OCI-LY7 (cell line): ENCODE measurements at places on chromosomes 6 and 20.
A peak's percentile ranks its signal among the peaks of the same experiment; 100 is the strongest.

DNA sequence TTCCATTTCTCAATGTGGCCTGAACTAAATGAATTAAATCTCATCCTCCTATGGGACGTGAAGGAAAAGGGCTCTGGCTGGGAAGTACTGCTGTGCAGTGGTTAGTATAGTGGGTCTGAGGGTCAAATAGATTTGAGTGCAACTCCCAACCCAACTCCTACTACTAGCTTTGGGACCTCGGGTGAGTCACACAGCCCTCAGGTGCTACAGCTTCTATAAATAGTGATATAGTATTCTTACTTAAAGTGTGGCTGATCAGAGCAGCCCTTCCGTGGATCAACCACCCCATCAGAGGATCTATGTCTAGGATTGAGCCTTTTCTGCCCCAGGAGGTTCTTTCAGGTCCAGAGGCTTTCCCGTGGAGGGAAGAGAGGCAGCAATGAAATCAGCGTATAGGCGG lies 904 bp upstream of the UST start:
- DNase-seq, result no peak

GRCh38 chr6:37242429-37243052 lies 15.0 kb upstream of the TBC1D22B start:
- no peak for DNase-seq

DNA sequence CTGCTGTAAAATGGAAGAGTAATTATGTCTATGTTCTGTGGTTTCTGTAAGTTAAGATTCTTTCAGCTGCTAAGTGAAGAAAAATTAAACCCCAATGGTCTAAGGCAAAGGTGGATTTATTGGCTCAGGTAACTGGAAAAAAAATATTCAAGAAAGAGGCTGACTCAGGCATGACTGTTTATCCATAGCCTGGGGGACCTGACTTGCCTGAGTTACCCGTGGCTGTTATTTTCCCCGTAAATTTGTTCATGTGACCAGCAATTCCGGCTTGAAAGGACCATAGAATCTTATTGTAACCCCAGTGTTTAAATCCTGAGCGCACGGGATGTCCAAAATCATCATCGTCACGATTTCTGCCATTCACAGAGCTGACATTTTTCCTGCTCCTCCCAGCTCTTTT lies 32.3 kb upstream of the SULF2 start:
- DNase-seq, result no peak

DNA sequence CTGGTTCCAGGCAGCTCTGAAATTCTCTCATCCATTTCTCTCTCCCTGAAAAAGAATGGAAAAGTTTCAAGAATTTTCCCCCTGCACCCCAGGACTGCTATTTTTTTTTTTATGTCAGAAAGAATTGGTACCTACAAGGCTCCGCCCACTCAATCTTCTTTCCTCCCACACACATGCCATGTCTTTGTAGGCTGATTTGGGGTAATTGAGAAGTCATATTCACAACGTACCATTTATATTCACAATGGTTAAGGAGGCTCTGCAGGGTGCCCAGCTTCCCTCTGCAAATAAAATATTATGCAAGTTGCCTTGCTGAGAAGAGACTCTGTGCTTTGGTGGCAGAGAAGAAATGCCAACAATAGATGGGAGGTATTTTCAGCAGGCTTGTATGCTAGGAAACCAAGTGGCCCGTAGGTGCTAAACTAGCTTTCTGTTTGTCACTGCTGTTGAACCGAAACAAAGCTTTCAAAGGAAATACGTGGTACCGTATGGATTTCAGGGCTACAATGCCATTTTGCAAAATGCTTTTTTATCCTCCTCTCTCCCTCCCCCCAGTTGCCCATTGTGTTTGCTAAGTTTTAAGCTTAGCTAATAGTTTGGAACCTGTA lies 150.0 kb downstream of the PHACTR1 start:
- DNase-seq, result no peak

- no peak for DNase-seq
These were observed 7.7 kb downstream of the MMP24OS start for GRCh38 chr20:35270021-35270902.

- no peak for DNase-seq
These were observed 67.6 kb downstream of the AFG1L start for GRCh38 chr6:108362455-108362854.

- peak; percentile 74 for DNase-seq
These were observed 36.4 kb downstream of the HLA-DPB1 start for GRCh38 chr6:33112148-33112547.

DNA sequence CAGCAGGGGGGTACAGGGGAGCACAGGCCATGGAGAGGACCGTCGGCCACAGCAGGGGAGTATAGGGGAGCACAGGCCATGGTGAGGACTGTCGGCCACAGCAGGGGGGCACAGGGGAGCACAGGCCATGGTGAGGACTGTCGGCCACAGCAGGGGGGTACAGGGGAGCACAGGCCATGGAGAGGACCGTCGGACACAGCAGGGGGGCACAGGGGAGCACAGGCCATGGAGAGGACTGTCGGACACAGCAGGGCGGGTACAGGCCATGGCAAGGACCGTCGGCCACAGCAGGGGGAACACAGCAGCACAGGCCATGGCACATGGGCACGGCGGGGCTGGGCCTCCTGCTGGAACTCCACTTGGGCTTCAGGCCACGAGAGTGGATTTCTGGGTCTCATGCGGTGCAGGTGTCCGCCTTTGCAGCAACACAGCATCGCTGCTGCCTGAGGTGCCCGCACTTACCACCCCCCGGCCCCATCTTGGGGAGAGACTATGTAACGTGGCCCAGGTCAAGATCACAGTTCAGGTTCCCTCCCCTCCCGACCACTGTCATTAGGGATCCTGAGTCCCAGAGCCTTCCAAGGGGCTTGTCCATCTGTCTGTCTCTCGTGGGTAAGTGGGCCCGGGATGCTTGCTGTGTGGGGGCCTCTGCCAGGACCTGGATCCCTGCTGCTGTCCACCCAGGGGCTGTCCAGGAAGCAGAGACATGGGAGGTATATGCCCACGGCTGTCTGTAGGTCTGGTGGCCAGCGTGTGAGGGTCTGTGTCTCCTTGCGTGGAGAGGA lies 2.5 kb downstream of the NPBWR2 start:
- no peak for DNase-seq

DNA sequence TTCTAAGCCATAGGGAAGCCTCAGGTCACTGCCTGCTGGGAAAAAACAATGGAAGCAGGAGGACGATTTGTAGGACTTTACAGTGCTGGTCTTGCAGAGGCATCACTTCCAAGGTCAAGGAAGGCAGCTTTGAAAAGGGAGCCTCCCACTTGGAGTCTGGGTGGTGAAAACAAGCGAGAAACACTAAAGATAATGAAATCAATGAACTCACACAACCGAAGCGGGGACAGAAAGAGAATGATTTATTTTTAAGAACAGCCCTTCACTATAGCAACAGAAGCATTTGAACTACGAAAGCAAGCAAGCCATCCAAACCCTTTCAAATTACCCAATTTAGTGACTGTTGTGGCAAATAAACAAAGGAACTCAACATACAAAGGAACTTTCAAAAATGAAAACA lies 227.5 kb downstream of the THBS2 start:
- no peak for DNase-seq

- no peak for DNase-seq
These were observed 1383.8 kb upstream of the MAP3K7 start for GRCh38 chr6:91970700-91971099.

DNA sequence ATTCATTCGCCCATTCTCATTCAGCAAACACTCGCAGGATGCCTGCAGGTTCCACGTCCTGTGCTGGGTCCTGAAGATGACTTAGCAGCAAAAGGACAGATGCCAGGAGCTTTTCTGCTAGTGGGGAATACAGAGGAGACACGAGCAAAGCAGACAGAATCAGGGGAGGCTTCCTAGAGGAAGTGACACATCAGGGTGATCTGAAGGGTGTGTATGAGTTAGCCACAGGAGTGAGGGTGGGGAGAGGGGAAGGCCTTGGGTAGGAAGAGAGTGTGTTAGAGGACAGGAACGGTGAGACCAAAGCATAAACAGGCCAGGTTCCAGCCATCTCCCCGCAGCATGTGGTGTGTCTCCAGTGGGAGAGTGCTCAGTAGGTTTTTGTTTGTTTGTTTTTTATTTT lies 73.4 kb upstream of the GTSF1L start:
- DNase-seq, result no peak

GRCh38 chr6:117491916-117492315 lies 9.4 kb downstream of the DCBLD1 start:
- no peak for DNase-seq

- no peak for DNase-seq
These were observed 70.6 kb upstream of the TCF21 start for GRCh38 chr6:133818320-133818719.

- DNase-seq, result no peak
These were observed 7.2 kb upstream of the FAM50B start for GRCh38 chr6:3841711-3842565.

- no peak for DNase-seq
These were observed 1286.9 kb downstream of the GRIK2 start for GRCh38 chr6:102680413-102680812.

DNA sequence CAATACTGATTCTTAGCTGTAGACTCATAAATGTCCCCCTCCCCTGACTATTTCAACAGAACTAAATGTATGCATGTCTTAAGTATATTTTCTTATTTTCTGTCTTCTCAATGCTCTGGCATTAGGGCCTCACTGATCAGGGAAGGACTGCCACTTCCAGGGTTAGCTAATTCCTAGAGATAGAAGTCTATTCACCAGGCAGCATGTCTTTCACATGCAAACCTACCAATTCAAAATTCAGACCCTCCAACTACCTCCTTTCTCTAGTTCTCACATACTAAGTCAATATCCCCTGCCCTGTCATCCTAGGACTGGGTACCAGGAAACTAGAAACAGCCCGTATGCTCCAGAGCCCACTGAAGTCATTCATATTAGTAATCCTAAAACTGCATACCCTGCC lies 132.3 kb downstream of the RALGAPA2 start:
- no peak for DNase-seq

DNA sequence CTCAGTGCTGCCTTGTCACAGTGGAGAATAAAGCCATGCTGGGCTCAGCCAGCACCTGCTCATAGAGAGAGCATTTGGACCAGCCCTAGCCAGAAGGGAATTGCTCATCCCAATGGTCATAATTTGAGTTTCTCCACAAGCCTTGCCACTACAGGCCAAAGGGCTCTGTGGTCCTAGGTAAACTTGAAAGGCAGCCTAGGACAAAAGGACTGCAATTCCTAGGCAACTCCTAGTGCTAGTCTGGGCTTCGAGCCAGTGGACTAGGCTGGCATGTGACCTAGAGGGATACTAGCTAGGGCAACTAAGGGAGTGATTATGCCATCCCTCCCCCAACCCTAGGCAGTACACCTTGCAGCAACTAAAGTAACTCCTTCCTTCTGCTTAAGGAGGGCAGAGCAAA lies 516.2 kb downstream of the BCKDHB start:
- no peak for DNase-seq

DNA sequence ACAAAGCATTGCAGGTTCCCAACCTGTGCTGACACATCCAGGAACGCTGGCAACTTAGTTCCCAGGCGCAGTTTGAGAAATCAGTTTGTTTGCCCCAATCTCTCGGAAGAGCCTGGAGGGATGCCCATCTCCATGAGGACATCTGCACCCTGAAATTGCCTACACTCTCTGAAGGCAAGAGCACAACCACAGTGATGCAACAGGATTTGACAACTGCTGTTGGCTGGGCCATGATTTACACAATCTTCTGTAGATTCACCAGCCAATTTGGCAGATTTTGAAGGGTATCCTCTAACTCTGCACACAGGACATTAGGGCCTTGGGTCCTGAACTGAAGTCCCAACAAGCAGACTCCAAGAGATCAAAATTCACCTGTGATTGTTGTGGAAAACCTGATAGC lies 3.4 kb downstream of the APMAP start:
- no peak for DNase-seq

DNA sequence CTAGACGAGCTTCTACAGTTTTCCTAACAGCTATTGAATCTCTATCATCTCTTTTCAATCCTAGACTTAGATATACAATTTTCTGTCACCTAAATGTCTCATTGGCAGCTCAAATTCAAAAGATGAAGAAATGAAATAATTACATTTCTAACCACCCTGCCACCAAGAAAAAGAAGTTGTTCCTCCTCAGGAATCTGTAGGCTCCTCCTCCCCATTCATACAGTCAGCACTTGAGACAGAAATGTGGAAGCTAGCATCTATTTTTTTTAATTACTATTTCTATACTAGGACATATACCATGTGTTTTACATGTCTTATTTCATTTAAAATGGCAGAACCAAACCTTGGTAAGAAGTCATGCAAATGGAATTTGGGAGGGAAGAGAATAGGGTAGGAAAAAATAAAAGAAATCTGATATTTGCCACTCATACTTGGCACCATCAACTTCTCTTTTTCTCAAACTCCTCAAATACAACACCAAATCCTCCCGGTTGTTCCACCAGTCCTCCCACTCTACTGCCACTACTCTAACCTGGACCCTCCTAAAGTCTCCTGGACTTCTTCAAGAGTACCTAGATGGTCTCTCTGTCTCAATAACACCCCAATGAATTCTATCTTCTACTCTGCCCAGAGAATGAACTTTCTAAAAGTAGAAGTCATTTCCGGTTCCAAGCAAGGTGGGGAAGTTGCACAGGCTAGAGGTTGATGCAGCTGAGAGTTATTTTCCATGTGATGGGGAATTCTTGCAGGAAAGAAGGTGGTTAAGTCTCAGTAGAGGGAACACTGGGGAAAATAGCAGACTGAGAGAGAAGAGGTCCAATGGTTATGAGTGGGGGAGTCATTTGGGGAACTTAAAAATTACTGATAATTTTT lies 54.1 kb downstream of the ATXN1 start:
- DNase-seq, result no peak

- no peak for DNase-seq
These were observed 161.0 kb downstream of the CDK19 start for GRCh38 chr6:110654096-110654820.

DNA sequence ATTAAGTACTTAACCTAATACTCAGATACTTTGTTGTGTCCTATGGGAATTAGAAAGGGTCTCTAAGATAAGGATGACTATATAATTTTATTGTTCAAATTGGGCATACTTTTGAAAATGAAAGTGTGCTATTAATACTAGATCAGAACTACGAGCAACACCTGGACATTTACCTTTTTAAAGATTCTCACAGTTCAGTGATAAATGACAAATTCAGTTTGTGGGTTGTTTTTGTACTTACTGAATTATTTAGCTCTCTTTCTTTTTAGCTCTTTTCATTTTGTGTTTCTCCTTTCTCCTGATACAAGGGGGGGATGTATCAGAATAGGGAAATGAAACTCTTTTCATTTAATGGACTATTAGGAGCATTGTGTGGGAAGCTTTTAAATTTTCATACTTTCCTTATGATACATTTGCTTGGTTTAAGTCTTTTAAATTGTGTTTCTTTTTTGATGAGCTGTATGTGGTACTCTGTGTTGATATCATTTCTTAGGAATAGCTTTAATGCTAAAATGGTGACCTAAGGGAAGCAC lies 47.5 kb downstream of the PHF3 start:
- DNase-seq, result peak; percentile 67

GRCh38 chr20:59223750-59224149 lies 60.1 kb downstream of the ZNF831 start:
- no peak for DNase-seq

- peak; percentile 54 for DNase-seq
These were observed 42.5 kb upstream of the PNISR start for GRCh38 chr6:99467509-99468106.

GRCh38 chr20:41387444-41387851 lies 20.8 kb upstream of the EMILIN3 start:
- no peak for DNase-seq
